ENCODE measurements at places on chromosomes 2 and 18.
A peak's percentile ranks its signal among the peaks of the same experiment; 100 is the strongest.

- DNase-seq = no peak
These were observed 415.8 kb upstream of the TRIB2 start for GRCh38 chr2:12300927-12301326.

GRCh38 chr2:10759151-10759714 lies 37.8 kb downstream of the ATP6V1C2 start:
- DNase-seq = no peak

DNA sequence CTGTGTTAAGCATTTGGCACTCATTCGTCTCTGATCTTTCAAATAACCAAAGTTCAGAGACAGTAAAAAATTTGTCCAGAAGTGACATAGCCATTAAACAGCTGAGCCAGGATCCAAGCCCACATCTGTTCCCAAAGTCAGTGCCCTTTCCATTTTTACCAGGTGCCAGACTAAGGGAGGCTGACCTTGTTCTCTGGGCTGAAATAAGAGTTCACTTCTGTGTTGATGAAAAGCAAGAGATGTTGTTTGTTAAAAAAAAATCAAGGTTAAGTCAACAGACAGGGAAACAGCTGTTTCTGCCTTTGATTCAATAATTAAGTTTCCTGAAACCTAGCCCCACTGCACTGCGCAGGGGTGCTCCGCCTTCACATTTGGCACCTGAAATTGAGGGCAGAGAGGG lies 117.1 kb downstream of the PRKRA start:
- DNase-seq = no peak

DNA sequence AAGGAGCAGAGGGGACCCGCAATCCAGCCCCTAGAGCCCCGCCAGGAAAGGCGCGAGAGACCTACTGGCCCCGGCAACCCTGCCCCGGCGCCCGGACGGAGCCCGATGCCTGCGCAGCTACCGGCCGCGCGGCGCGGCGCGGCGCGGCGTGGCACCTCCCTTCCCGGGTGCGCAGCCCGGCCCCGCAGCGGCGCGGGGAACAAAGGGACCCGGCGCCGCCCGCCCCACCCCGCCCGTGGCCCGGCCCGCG lies 307 bp downstream of the CDH2 start:
- no peak for DNase-seq

- no peak for DNase-seq
These were observed 112.1 kb upstream of the MGAT5 start for GRCh38 chr2:134141598-134142340.

- no peak for DNase-seq
These were observed 392.4 kb downstream of the TXNL1 start for GRCh38 chr18:56245866-56246580.

GRCh38 chr2:98508709-98509066 lies 64.0 kb downstream of the INPP4A start:
- DNase-seq = peak; percentile 28

DNA sequence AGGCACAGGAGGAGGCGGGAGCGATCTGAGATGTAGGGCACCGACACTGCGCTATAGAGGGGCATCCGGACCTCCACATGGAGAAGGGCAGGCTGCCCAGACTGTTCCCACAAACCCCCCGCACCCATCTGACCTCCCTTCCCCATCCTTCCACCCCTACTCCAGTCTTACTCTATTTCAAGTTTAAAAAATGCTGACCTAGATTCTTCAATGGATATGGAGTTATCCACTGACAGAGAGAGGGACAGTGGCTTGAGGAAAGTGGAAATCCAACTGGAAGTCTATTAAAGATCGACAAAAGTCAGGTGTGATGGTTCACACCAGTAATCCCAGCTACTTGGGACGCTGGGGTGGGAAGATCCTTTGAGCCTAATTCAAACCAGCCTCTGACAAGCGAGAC lies 5.1 kb upstream of the DGUOK start:
- no peak for DNase-seq

GRCh38 chr2:239253264-239253663 lies 147.6 kb downstream of the HDAC4 start:
- DNase-seq = no peak

DNA sequence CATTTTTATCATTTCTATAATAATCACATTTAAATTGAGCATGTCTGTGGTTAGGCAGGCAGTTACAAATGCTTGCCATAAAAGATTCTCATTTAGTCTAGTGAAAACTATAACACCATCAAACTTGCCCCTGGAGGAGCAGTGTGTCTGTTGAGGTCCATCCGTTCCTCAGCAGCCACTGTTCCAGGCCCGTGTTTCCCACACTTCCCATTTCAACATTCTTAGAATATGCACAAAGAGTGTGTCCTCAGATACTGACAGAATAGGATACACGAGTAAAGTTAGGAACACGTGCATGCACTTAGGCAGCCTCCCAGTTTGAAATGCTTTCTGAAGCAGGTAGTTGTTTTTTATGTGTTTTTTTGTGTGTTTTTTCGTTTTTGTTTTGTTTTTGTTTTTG lies 39.9 kb downstream of the NCK2 start:
- no peak for DNase-seq

- DNase-seq = no peak
These were observed 369.1 kb downstream of the SETBP1 start for GRCh38 chr18:45049578-45050319.

DNA sequence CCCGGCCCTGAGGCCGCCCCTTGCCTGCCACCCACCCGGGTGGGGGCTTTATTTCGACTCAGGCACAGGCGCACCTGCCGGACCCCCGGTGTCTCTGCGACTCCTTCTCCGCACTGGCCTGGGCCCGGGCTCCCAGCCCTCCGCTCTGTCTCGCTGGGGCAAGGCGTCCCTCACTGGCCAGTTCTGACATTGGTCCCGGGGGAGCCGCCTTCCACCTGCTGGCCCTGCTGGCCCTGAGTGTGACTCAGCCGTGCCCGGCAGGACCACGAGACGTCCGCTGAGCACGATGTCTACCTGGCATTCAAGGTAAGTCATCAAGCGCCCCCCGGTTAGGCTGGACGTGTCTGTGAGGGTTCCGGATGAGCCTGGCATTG lies 131.5 kb upstream of the CTDP1 start:
- no peak for DNase-seq

GRCh38 chr2:11850082-11850481 lies 103.7 kb downstream of the LPIN1 start:
- DNase-seq = no peak

GRCh38 chr2:174487820-174488162 lies 962 bp upstream of the GPR155 start:
- no peak for DNase-seq

DNA sequence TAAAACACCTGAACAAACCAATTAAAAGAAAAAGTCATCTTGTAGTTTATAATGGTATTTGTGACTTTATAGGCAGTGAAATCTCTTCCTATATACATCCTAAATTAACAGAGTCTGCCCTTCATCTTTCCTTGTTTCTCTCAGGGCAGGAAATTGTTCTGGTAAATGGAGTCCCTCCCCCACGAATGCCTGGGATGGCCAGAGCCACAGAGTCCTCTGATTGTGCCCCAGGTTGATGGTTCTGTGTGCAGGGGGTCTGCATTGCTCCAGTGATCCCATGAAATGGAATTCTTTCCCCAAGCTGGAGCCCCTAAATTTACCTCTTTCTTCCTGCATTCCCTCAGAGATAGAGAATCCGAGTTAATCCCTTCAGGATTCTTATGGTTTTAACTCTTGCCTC lies 155.5 kb downstream of the MTX2 start:
- DNase-seq = no peak

DNA sequence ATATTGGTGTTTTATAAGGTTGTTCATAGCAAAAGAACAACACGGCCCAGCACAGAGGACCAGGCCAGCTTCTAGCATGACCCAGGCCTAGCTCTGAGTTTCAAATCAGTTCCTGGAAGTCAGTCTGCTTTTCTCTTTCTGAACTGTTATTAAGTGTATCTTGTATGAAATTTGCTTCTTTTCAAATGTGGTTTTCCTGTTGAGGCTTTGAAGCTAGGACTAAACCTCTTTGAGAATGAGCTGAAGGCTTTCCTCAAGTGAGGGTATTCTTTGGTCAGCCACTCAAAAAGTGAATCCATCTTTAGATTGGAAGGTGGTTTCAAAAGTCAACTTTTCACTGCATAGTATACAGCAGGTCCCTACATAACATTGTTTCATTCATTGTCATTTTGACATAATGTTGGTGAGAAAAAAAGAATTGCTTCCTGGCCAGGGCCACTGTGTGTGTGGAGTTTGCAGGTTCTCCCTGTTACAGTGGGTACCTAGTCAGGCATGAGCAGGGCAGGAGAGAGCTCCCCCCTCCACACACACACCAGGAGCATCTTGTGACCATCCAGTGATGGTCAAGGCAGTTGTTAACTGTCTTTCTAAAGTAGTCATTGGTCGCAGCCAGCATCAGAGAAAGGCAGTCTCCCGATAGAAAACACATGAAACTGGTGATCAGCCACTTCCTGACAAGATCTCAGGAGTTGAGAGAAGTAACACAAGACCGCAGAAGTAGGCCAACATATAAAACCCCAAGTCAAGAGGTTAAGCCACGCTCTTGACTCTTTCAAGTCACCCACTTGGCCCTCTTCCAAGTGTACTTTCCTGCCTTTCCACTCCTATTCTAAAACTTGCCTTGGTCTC lies 6.7 kb upstream of the ACAA2 start:
- peak; percentile 16 for DNase-seq

- no peak for DNase-seq
These were observed 212.9 kb downstream of the PTGR3 start for GRCh38 chr18:74996055-74996454.

DNA sequence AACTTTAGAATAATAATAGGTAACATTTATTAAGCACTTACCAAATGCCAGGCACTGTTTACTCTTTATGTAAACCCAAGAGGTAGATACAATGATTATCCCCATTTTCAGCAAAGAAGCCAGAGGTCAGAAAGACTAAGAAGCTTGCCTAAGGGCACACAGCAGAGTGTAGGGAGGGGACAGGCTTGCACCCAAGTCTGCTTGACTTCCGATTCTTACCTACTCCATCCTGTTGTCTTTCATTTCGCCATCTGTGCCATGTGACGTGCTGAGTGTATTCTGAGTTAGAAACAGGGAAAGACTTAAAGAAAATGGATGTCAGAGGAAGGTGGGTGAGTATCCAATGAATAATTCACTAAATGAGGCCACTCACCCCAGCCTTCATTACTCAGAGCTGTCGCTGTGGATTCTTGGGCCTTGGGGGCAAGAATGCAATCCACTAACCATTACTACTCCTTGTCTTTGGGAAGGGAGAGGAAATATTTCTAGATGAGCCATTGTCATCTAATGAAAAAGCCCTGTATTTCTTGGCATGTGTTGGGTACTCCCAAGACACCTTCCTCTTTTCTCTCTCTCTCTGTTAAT lies 76.4 kb upstream of the BCL11A start:
- no peak for DNase-seq

DNA sequence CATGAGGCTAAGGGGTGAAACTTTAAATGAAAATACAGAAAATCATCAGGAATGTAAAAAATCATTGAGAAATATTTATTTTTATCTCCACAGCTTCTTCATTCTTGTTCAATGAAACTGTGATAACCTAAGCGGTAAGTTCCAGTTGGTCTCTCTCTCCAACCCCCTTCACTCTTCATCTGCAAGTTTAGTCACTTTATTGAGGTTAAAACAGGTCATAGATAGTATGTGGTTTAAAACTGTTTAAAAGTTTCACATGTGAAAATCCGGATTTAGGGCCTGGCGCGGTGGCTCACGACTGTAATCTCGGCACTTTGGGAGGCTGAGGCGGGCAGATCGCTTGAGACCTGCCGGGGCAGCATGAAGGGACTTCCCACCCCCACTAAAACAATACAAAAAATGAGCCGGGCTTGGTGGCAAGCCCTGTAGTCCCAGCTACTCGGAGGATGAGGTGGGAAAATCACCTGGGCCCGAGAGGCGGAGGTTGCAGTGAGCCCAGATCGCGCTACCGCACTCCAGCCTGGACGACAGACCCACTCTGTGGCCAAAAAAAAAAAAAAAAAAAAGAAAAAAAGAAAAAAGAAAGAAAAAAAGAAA lies 1.6 kb upstream of the PHLPP1 start:
- no peak for DNase-seq

GRCh38 chr2:16900405-16901025 lies 234.9 kb upstream of the CYRIA start:
- DNase-seq = no peak

GRCh38 chr2:144429396-144430112 lies 90.4 kb downstream of the ZEB2 start:
- no peak for DNase-seq

DNA sequence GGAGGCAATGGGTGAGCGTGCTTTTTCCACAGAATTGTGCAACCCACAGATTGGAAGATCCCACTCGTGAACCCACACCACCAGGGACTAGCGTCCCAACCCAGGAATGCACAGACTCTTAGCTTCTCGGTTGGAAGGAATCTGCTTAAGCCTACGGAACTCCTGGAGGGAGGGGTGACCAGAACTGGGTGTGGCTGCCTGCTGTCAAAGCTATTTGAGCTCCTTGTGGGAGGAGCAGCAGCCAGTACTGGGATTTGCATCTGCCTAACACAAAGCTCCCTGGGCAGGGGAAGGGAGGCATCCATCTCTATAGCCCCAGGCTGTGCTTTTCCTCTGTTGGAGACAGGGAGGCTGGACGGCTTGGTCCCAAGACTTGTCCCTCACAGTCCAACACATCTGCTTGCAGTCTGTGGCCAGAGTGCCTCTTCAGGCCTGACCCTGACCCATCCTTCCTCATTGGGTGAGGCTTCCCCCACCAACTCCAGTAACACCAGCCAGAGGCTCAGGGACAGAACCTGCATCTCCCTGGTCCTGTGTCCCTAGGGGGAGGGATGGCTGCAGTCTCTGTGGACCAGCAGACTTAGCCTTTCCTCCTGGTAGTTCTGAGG lies 27.9 kb downstream of the HNMT start:
- no peak for DNase-seq

DNA sequence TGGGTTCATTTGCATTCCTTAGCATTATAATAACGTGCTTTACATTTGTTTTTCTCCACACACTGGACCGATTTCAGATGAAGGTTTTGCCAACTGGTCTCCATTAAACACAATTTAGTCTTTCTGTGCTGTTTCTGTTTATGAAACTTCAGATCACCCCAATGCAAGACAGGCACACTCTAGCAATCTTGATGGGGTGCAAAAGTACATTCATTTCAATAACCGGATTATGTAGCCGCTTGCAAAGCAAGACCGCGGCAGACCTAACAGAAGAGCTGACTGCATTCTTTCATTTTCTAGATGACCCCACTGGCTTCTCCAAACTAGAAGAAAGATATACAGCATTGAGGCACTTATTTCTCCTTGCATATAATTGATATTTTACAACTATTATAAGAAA lies 301.5 kb downstream of the PIEZO2 start:
- DNase-seq = no peak

- DNase-seq = no peak
These were observed 141.0 kb upstream of the BCL2L11 start for GRCh38 chr2:110979471-110980338.

GRCh38 chr2:10188729-10189305 lies 66.3 kb downstream of the RRM2 start:
- no peak for DNase-seq

DNA sequence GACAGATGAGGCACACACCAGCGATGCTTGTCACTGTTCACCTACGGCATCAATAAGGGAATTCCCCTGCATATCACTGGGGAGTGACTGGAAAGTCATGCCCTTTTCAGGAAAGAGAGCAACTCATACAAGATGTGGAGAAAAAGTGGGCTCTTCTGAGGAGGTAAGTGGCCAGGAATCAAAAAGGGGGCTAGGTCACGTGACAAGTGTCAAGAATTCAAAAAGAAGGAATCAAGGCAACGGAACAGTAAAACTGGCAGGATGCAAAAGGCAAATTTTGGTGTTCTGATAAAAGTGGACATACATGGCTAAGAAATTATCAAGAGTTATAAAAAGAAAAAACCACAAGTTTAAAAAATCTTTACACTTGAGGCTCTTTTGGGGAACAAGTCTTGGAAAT lies 190.7 kb upstream of the ACAA2 start:
- DNase-seq = no peak

GRCh38 chr2:133573491-133574162 lies 5.4 kb upstream of the NCKAP5 start:
- no peak for DNase-seq
